ENCODE measurements at places on chromosomes 2 and 18.

DNA sequence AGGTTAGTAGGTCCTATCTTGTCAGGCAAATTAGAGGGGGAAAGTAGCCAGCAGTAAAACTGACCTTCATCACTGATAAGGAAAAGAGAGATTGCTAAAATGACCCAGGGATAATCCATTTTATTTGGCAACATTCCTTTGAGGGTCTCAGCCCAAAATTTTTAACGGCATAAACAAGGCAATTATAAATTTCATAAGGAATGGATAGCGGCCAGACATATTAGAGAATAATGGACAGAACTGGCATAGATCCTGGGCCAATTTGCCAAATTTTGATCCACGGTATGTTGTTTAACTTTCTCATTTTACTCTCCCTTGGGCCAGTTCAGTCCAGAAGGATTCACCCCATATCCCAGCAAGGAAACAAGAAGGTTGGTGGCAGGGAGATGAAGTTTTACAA is 170.4 kb upstream of the BCL2L11 start:
- no peak for DNase-seq

DNA sequence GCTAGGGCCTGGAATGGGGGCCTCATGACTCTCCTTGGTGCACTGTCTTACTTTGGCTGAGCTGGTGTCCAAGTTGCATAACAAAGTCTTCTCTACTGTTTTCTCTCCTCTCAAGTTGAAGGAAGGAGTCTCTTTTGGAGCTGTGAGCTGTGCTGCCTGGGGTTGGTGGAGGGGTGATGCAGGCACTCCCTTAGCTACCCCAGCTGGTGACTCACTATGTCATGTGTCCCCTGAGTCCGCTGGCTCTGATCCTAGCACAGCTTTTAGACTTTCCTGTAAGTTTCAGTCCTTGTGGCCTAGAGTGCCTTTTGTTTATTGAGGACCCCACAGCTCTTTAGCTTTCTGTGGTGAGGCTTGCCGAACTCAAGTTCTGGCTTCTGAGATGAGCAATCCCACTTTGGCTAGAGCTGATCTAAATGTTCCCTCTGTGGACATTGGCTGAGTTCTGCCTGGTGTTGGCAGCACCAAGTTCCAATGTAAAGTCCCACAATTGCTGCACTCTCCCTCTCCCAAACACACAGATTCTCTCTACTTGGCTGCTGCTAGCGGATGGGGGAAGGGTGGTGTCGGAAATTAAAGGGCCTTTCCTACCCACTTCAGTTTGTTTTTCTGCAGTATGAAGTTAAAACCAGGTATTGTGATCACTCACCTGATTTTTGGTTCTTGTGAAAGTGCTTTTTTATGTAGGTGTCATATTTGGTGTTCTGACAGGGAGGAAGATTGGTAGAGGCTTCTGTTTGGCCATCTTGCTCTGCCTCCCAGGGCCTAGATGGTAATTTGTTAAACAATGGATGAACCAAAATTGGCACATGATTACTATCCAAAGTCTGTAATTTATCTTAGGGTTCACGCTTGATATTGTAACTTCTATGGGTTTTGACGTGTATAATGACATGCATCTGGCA is 83.2 kb downstream of the COMMD1 start:
- no peak for DNase-seq

DNA sequence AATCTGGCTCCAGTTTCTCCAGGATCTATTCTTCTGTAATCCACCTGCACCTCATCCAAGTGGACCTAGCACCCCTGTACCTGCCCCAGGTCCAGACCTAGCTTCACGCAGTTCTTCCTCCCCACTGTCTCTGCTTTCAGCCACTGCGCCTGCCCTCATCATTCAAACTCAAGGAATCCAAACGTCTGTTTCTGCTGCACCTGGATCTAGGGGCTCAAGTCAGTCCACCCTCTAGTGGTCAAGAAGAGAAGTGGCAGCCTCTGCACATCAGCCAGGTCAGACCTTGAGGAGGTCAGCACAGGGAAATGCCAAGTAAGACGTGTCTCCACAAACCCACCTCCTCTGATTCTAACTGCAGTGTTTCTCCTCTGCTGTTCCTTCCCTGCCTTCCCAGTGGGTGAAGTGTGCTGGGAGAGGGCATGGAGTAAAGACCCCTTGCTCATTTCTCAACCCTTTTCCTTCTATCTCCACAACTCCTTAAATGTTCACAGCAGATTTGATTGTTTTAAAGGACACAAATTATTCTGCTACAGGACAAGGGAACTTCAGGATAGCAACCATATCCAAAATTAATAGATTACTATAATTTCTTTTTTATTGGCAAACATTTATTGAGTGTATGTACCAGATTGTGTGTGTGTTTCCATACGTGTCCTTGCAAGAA is 8.6 kb upstream of the RNF152 start:
- no peak for DNase-seq

DNA sequence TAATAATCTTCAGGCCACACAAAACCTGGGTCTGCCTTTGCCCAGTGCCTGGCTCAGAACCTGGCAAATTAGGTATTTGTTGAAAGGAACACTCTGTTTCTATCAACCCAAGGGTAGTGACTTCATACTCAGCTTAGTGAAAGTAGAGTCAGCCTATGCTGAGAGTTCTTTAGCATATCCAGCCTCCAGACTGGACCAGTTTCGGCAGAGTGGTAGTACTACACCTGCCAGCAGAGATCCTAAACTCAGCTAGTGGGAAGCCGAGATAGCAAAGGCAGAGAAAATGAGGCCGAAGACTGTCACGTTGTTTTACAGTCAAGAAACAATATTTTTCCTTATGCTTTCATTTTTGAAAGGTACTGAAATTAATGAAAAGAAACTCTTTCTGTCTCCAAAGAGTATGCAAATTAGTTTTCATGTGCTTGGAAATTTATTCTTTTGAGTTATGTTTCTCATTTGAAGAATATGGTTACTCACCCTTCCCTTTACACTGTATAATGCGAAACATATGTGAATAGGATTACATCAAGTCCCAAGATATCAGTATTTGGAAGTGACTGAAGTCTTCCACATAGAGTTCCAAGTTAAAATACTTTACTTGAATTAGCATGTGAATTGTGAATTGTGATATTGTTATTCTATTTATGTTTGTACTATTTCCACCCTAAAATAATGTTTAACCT is 52.2 kb upstream of the UGP2 start:
- DNase-seq, result no peak

GRCh38 chr2:120709608-120710041 is 26.0 kb upstream of the GLI2 start:
- no peak for DNase-seq

- no peak for DNase-seq
These were observed 864.8 kb downstream of the EPHA4 start for GRCh38 chr2:220707261-220707660.

DNA sequence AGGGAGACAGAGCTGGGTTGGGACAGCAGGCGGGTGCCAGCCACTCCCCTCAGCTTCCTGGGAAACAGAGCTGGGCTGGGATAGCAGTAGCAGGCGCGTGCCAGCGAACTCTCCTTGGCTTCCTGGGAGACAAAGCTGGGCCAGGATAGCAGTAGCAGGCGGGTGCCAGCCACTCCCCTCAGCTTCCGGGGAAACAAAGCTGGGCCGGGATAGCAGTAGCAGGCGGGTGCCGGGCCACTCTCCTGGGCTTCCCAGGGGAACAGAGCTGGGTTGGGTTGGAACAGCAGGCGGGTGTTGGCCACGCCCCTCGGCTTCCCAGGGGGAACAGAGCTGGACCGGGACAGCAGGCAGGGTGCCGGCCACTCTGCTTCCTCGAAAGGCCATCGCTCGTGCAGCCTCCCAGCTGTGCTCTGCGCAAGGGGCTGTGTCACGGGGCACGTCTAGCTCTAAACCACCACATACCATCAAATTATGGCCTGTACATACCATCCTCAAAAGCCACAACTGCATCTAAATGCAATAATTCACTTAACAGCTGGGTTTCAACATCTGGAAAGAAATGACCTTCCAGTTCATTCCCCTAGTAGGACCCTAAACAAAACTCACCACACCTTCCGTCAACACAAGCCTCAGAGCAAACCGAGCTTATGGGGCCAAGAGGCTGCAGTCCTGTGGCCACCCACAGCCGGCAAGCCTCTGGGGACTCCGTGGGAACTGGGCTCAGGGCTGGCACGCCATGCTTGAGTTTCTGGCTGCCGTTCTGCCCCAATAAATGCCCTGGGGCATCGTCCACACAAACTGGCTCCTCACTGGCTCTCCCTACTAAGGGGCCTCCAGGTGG is 228.3 kb downstream of the TWIST2 start:
- DNase-seq, result no peak

- no peak for DNase-seq
These were observed 493.1 kb downstream of the CPS1 start for GRCh38 chr2:211049321-211050018.

DNA sequence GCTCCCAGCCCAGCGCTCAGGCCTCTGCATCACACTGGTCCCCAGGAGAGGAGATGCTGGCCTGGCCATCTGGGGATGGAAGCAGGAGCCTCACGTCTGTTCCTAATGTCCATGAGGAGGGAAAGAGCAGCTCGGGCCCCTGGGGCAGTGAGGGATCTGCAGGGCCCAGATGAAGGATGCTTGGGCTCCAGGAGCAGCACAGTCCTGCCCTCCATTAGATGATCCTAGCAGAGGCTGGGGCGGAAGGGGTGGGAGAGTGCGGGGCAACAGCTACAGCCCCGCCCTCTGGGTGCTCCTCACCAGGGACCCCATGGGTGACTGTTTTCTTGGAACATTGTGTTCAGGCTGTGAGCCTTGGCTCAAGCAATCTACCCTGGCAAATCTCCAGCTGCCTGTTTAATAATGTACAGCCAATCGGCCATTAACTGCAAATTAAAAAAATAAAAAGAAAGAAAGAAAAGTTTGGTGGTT is 49.7 kb downstream of the TNS1 start:
- DNase-seq, result no peak

GRCh38 chr2:157376041-157376440 is 50.4 kb upstream of the ERMN start:
- no peak for DNase-seq

DNA sequence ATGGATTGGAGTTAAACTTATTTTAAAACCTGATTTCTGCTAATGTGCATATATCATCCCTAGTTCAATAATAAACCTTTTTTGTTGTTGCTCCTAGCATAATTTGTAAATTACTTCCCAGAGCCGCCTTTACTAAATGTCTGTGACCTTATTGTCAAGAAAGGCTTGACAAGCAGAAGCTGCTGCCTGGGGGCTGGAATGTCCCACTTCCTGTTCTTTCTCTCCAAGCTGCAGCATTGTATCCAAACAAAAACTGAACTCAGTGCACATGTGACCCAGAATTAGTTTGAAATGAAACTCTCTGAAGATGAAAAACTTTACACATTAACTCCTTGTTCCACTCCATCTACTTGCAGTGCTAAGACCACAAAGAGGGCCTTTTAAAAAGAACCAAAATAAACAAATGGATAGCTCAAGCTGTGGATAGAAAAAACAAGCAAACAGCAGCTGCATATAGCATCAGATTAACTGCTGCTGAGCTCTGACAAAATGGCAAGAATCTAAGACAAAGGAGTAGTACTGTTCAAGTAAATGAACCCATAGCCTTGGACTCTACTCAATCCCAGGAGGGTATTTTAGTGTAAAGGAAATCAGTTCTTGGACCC is 99.8 kb upstream of the NEUROD1 start:
- DNase-seq, result no peak

GRCh38 chr2:106104332-106105062 is 89.6 kb downstream of the UXS1 start:
- no peak for DNase-seq

DNA sequence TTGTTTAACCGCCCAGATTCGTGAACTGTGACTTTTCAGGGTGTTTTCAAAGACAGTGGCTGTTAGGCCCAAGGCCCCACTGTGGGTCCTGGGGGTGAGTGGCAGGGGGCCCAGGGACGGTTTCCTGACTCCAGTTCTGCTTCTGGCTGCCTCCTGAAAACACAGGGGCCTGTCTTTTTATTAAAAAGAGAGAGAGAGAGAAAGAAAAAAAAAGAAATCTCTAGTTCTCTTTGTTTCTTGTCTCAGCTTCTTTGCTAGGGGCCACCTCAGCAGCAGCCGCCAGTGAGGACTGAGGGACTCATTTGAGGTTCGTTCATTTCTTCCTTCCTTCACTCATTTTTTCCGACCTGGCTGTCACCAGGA is 15.4 kb upstream of the E2F6 start:
- DNase-seq, result no peak

DNA sequence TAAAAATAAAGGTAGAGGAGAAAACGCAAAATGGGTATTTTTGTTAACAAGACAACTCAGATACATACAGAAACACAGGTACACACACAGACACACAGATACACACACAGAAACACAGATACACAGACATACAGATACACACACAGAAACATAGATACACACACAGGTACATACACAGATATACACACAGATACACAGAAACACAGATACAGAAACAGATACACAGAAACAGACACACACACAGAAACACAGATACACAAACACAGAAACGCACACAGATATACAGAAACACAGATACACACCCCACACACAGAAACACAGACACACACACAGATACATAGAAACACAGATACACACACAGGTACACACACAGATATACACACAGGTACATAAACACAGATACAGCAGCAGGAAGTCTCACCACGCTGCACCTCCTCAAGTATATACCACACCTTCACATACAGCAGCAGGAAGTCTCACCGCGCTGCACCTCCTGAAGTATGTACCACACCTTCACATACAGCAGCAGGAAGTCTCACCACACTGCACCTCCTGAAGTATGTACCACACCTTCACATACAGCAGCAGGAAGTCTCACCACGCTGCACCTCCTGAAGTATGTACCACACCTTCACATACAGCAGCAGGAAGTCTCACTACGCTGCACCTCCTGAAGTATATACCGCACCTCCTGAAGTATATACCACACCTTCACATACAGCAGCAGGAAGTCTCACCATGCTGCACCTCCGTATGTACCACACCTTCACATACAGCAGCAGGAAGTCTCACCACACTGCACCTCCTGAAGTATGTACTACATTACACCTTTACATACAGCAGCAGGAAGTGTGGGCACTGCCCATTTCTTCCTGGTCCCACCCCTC is 250.5 kb downstream of the HDAC4 start:
- no peak for DNase-seq

GRCh38 chr2:23283-23682 is 23.0 kb downstream of the FAM110C start:
- DNase-seq, result no peak

GRCh38 chr2:239008677-239009588 is 161.0 kb downstream of the TWIST2 start:
- DNase-seq, result no peak

DNA sequence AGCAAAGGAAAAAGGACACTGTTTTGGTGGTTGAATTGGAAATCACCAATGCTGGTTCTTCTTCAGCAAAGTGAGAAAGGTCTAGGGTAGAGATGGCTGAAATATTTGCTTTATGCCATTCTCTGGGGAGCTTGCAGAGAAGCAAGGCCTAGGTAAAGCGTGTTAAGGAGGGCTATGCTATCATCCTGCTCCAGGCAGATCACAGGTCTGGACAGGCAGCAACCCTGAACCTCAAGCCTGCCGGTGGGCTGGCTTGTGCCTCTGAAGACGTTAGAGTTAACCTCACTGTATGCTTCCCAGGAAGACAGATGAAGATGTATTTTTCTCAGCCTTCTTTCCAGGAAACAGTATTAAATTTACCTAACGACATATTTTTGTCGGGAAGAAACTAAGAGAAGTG is 138.5 kb upstream of the LYPD6 start:
- DNase-seq, result no peak

Data from stimulated activated CD8-positive, alpha-beta memory T cell treated with anti-CD3 and anti-CD28 coated beads, Interleukin-15, amount 100 ng/mL, for 24 hours (primary cell).